ENCODE measurements at places on chromosomes 12 and 14.

DNA sequence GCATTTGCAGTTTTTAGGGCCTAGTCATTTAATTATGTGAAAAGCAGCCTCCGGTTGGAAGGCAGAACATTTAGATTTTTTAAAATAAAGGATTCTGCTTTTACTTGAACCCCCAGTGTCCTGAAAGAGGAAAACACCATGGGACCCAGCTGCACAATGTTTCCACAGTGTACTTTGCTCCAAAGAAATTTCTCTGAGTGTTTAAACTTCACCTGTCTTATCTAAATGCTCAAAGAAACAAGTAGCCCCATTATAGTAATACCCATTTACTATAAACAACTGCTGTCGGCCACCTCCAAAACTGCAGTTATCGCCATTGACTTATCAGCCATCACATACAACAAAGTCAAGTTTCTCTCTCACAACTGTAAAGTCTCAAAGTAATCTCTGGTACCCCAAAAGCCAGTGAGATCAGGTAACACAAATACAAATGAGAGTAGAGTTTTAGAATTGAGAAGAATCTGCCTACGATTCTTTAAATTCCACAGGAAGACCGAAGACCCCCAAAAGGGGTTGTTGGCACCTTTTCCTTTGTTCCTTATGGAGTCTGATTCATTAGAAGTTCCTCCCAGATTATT is 205.2 kb downstream of the NUBPL start:
- DNase-seq: no peak

- no peak for DNase-seq
Measured at GRCh38 chr12:597926-598568, 65.2 kb downstream of the NINJ2 start.

DNA sequence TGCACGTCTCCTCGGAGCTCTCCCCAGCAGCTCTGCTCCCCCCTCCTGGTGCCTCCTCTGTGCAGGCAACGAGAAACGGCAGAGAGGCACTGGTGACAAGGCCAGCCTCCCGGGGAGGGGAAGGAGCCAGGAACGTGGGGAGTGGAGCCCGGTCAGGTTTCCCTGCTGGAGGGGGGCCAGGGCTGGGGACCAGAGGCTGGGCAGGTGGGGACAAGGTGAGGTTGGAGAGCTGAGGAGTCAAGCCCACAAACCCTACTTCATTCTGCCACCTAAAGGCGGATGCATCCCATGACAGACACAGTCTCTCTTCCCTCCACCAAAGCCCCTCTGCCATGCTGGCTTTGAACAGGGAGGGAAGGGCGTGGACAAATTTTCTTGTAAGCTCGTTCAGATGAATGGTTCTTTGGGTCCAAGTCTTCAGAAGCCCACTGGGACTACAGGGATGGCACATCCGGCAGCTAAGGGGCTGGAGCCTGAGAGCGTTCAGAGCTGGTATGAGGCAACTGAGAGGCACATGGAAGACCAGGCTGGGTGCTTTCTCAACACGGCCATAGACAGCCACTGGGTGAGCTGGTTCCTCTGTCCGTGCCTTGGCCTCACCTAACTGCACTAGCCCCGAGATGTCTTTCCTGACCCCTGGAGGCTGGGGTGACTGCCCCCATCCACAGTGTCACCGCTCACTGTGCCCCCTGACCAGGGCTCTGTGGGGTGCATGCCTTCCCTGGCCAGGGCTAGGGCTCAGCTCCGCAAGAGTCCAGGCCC is 105.9 kb downstream of the RBM19 start:
- DNase-seq: no peak

- no peak for DNase-seq
Measured at GRCh38 chr12:129269756-129270495, 416.6 kb downstream of the GLT1D1 start.

DNA sequence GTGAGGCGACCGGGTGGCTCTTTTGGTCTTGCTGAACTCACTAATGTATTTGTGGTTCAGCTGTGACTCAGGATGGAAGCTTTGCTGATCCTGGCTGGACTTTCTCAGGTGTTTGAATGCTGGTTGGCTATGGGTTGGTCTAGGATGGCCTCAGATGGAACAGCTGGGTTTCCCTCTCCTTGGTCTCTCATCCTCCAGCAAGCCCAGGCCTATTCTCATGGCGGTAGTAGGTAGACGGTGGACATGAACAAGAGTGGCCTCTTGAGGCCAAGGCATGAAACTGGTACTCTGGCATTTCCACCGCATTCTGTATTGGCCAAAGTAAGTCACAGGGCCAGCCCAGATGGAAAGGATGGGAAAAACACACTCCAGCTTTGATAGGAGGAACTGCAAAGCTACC is 11.8 kb upstream of the POLR3B start:
- no peak for DNase-seq

- DNase-seq: no peak
Measured at GRCh38 chr14:28142400-28143015, 624.1 kb upstream of the FOXG1 start.

DNA sequence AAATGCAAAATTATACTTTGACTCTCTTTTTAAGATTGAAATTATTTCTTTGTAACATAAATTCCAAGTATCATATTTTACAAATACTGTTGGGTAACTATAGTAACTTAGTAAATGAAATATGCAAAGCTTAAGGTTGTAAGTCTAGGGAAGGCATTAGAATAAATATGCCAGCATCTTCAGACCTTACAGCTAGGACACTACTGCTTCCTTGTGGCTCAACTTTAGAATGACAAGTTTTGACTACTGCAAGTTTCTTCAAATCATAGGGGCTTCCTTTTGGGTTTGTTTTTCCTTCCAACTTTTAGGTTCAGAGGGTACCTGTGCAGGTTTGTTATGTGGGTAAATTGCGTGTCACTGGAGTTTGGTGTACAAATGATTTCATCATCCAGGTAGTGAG is 17.7 kb upstream of the ANP32D start:
- DNase-seq: no peak

DNA sequence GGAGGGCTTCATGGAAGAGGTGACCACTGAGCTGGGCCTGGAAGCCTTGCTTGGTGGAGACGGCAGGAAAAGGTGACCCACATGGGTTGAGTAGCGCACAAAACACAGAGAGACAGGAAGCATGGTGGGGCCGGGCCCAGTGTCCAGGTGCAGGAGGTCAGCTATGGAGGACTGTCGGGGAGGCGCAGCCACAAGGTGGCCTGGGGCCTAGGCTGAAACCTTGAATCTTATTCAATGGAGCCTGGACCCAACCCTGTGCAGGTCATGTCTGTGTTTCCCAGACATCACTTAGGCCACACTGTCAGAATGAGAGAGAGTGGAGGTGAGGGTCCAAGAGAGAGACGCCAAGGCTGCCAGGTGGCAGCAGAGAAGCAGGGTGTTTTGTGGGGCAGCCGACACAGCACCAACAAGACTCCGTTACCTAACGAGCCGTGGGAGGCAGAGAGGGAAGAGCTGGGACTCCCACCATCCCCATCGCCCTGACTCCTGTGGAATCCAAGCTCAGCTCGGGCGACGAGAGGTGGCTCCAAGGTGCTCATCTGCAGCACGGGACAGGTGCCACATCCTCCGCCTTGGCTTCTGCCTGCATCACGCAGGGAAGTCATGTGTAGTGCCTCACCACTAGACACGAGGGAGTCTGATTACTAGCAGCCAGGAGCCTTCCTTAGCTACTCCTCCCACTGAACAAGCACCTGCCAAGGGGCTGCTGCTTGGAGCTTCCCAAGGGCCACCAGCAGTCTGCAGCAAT is 38.7 kb downstream of the DEGS2 start:
- DNase-seq: no peak

DNA sequence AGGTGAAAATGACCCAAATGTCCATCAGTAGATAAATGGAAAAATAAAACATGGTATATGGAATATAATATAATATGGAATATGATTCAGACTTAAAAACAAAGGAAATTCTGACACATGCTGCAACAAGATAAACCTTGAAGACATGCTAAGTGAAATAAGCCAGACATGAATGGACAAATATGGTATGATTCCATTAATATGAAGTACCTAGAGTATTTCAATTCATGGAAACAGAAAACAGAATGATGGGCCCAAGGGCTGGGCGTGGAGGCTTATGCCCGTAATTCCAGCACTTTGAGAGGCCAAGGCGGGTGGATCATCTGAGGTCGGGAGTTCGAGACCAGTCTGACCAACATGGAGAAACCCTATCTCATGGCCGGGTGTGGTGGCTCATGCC is 22.7 kb upstream of the ORAI1 start:
- no peak for DNase-seq

DNA sequence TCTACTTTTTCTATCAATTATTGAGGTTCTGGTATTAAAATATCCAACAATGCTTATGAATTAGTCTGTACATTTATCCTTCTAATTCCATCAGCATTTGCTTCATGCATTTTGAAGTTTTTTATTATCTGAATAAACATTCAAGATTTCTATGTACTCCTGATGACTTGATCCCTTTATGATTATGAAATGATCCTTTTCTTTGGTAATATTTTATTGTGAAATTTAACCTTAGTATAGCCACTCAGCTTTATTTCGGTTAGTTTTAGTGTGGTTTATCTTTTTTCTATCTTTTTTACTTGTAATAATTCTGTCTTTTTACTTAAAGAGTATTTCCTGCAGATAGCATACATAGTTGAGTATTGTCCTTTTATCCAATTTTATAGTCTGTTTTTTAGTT is 106.6 kb downstream of the SNAPC1 start:
- DNase-seq: no peak

- no peak for DNase-seq
Measured at GRCh38 chr12:43099691-43100163, 452.3 kb downstream of the ADAMTS20 start.

GRCh38 chr14:88463318-88463717 is 77.9 kb downstream of the SPATA7 start:
- DNase-seq: no peak

DNA sequence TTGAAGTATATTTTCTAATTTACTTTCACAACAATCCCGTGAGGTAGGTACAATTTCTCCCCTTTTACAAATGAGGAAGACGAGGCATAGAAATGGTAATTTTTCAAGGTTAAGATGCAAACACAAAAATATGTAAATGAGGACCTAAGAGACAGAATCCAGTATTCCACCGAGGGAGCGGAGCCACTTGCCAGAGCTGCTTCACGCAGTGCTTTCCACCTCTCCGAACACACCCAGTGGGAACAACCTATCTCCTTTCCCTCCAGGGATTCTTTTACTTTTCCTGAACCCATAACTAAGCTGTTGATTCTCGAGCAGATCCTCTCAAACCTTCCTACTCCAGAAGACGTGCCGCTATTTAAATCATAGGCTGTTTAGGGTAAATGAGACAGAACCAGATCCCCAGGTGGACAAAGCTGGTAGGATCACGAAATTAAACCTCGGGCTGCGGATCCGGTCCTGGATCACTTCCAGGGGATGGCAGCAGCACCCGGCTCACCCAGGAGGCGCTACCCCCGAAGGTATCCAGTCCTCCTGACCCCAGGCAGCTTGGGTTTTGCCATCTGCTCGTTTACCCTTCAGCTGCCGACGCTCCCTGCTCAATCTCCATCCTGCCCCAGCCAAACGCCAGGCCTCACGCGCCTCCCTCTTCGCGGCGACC is 1.5 kb downstream of the DDHD1 start:
- DNase-seq: peak; percentile 56

DNA sequence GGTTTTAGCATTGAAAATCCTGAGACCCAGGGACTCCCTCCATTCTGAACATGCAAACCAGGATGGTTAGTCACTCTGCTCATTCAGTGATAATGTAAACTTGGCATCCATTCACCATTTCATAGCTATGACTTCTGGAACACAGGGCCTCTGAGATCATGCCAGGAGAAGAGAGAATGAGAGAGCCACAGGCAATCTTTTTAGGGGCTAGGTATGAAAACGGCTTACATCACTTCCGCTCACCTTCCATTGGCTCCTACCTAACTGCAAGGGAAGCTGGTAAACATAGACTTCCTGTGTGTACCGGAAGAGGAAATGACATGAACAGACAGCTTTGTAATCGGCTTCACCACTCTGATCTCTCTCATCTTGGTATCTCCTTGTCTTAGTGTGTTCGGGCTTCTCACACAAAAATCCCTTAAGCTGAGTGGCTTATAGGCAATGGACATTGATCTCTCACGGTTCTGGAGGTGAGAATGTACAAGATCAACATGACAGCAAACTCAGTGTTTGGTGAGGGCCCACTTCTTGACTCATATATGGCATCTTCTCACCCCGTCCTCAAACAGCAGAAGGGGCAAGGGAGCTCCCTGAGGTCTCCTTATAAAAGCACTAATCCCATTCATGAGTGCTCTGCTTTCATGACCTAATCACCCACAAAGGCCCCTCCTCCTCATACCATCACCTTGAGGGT is 465.9 kb upstream of the TBX3 start:
- no peak for DNase-seq
